ENCODE measurements at places on chromosomes 12 and 14.

DNA sequence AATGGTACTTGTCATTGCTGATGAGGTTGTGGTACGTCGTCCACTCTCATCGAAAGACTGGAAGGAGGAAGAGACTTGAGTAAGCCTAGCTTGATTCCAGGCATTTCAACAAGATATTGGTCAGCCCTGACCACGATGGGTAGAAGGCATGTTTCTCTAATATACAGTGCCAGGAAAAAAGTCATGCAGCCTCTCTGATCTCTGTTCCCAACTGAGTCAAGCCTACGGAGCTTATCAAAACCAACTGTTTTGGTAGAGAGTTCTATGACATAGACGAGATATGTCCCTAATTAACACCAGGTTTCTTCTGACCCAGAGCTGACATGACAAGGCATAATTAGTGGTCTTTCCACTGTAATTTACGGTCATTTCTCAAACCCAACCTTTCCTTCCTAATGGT lies 58.5 kb downstream of the NIN start:
- DNase-seq = no peak

- DNase-seq = peak; percentile 94
Measured at GRCh38 chr12:67515679-67516340, 132.7 kb upstream of the DYRK2 start.

DNA sequence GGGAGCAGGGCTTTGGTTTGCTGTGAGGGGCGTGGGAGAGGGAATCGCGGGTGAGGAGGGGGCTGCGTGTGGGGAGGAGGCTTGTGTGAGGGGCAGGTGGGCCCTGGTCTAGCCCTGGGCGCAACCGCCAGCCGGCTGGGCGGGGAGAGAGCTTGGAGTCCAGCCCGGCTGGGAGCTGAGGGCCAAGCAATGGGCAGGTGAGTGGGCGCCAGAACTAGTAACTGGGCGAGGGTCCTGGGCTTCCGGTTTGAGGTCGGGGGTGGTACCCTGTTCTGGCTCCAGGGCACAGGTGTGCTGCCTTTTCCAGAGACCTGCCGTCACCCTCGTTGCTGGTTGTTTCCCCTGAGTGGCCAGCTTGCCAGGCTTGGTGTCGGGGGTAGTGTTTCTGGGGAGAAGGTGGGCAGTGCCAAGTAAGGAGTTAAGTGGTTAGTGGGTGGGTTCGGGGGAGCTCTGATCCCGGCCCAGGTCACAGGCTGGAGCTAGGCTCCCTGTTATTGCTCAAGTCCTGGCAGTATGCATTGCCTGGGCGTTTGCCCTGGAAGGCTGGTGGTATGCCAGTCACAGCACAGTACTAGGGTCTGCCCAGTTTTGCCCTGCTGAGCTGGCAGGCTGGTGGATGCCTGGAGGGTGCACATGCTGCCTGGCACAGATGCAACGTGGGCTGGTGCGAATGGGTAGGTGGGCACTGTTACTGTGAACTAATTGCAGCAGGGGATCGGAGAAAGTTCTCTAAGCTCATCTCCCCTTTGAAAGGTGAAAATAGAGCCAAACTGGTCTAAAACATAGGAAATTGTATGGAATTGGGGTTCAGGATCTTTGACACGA lies 683 bp downstream of the CIPC start:
- DNase-seq = no peak

GRCh38 chr12:75389061-75389460 lies 1.8 kb upstream of the GLIPR1L2 start:
- peak; percentile 15 for DNase-seq

DNA sequence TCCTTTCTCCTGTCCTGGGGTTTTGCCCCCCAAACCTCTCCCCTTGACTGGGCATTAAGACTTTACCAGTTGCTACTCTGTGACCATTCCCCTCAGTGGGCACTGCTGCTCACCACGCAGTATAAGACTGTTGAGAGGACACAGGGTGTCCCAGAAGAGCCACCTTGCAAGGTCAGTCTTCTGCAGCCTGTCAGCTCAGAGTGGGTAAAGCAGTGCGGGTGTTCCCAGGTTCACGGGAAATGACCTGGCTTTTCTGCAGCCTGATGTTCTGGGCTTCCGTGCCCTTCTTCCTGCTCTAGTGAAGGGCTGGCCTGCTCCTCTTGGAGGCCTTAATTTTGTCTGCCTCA lies 34.2 kb downstream of the KCNA1 start:
- no peak for DNase-seq

DNA sequence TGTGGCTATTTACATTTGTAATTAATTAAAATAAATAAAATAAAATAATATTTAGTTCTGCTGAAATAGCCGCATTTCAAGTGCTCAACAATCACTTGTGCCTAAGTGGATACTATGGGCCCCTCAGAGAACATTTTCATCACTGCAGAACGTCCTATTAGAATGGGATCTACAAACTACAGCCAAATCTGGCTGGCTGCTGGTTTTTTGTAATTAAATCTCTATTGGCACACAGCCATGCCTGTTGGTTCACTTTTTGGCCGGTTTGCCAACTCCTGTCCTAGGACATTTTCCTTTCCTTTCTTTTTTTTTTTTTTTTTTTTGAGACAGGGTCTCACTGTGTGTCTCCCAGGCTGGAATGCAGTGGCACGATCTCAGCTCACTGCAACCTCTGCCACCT lies 9.8 kb downstream of the CCDC63 start:
- DNase-seq = no peak

GRCh38 chr14:81330619-81331122 lies 69.5 kb downstream of the STON2 start:
- no peak for DNase-seq

- DNase-seq = no peak
Measured at GRCh38 chr12:132309596-132310086, 19.7 kb downstream of the GALNT9 start.
